Stimulated activated CD4-positive, alpha-beta T cell treated with anti-CD3 and anti-CD28 coated beads, Interleukin-4, amount 100 ng/mL, for 24 hours (primary cell): ENCODE measurements at places on chromosomes 13 and 19.

GRCh38 chr19:14544977-14545715, 15.8 kb downstream of the TECR start:
- DNase-seq, result no peak

- DNase-seq, result no peak
Observed at GRCh38 chr13:99777873-99778272, 193.7 kb downstream of the ZIC5 start.

DNA sequence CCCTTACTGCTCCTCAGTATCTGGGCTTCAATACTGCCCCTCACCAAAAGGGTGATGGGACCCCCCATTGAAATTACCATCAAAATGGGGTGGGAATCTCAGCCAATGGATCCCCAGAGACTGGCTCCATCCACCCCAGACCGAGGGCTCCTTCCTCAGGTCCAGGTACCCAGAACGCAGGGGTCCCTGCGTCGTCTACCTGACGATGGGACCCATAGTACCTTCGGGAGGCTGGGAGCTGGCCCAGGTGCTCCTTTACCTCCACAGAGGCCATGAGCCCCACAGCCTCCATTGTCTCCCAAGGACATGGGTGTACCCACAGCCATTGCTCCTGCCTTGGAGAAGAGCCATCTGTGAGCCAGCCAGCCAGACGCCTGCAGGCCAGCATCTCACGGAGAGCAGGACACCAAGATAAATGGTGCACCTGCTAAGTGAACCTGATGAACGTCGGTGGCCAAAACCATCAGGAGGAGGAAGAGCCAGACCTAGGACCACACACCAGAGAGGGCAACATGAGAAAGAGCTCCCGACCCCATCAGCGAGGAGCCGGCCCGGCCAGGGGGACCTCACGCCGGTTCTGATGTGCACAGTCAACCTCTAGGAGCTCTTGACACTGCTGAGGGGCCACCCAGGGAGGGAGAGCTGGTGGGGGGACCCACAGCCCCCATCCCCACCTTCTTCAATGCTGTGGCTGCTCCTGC, 156.8 kb upstream of the SOX1 start:
- no peak for DNase-seq

GRCh38 chr13:104571893-104572229, 1505.6 kb upstream of the SLC10A2 start:
- no peak for DNase-seq

DNA sequence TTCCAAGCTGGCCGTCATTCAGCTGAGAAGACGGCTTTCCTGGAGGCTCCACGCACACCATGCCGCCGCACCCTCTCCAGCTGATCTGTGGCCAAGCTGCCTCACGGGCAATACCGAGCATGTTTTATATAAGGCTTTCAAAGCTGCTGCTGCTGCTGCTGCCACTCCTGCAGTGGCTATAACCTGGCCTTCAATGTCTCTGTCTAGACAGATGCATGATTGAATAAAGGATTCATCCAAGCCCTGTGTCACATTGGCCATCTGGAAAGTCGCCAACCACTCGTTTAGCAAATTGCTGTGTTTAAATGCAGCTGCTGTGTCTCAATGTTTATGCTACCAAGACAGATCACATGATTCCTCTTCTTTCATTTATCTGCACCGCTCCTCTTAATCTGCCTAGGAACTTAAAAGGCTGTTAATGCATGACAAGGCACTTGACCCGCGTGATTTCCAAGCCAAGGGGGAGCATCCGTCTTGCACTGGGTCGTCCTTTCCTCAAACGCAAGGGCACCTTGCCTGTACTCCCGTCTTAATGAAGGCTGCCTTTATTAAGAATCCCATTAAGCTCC, 114.3 kb downstream of the TEX26 start:
- DNase-seq, result no peak

DNA sequence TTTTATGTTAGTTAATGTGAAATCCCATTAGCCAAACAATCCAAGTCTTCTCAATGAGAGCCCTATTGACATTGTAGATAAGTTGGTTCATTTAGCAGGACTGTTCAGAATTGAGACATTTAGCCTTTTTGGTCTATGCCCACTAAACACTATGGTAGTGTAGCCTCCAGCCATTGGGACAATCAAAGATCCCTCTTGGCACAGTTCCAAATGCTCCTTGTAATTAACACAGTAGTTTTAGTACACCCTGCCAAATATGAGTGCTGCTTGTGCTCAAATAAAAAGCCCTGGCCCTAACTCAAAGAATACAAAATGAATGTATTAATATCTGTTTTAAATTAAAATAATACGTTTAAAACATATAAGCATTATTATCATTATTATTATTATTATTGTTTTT, 15.4 kb upstream of the FAM216B start:
- DNase-seq, result no peak

DNA sequence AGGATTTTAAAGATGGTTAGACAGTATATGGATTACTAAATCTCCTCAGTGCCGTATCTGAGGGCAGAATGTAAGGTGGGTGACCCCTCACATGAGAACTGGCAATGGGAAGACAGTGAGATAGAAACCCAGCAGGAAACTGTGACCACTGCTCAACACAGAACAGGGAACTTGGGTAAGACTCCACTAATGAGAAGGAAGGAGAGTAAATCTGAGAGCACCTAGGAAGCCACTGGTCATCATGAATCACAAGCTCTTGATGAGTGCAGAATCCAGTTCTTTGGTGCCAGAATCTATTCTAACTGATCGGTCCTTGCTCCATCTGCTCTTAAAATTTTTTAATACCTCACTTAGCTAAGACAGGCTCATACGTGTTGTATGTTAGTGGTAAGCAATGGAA, 261.8 kb downstream of the KLF12 start:
- DNase-seq, result no peak

- peak; percentile 12 for DNase-seq
Observed at GRCh38 chr19:18789883-18790565, 1.1 kb downstream of the COMP start.

- no peak for DNase-seq
Observed at GRCh38 chr13:51349016-51349415, 9.5 kb downstream of the SERPINE3 start.

GRCh38 chr13:109113427-109113826, 484.0 kb downstream of the MYO16 start:
- no peak for DNase-seq
